Activated CD8-positive, alpha-beta memory T cell treated with anti-CD3 and anti-CD28 coated beads for 1 hour (primary cell): ENCODE measurements at places on chromosomes 1 and 21.

DNA sequence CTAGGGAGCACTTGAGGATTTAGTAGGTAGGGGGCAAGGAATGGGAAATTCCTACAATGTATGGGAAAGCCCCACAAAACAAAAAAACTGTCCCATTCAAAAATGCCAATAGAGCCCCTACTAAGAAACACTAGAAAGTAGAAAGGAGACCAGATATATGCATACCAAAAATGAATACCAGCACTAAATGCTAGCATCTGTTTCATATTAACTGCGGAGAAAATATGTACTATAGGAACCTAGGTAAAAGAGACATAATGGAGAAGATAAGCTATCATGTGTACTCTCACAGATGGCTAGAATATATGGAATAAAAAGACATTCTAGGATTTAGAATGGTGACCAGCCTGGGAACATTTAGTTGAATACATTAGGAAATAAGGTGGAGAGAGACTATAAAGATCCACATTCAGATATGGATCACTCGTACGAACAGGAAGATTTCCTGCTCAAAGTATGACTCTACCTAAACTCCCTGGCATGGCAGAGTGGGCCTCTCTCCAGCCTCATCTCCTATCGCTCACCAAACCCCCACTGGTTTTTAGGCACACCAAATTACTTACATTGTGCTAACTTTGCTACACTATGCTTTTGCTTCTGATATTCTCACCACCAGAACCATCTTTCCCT lies 18.3 kb downstream of the ZNHIT6 start:
- DNase-seq = no peak

- DNase-seq = no peak
Measured at GRCh38 chr1:193674292-193674944, 488.0 kb upstream of the B3GALT2 start.

DNA sequence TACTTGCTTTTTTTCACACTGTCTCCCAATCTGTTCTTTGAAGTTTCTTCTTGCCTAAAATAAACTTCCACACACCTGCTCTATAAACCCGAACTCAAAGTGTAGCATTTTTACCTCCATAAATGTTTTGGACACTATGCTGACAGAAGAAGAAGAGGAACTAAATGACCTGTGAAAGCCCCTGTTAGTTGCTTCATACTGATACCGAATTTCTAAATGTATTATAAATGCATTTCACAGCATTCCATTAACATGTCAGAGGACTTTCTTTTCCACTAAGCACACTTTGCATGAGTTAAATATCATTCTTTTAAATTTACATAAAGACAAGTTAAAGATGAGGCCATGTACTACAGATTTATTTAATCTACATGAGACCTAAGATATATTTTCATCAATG lies 281.0 kb downstream of the SMYD3 start:
- DNase-seq = no peak

DNA sequence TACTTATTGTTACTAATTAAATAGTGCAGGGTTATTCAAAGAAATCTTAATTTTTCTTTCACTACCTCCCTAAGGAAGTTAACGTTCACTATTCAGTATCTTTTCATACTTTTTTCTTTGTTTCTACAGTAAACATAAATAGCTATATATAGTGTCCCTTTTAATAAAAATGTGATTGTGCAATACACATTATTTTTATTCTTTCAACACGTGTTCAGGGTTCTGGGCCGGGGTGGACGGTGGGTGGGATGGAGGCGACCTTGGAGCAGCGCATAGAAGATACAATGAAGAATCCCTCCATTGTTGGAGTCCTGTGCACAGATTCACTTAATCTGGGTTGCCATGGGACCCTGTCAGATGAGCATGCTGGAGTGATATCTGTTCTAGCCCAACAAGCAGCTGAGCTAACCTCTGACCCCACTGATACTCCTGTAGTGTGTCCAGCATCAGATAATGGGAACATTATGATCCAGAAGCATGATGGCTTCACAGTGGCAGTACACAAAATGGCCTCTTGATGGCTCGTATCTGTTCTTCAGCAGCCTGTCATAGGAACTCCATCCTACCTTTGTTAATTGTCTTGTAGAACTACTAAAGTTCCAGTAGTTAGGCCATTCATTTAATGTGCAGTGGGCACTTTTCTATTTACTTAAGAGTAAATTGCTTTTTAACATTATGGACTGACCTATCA lies 155.9 kb upstream of the L1TD1 start:
- DNase-seq = no peak

GRCh38 chr1:33275195-33275594 lies 18.9 kb downstream of the ZNF362 start:
- no peak for DNase-seq

GRCh38 chr1:191857600-191857999 lies 300.7 kb upstream of the RGS18 start:
- DNase-seq = no peak

- DNase-seq = no peak
Measured at GRCh38 chr21:26777166-26777565, 68.0 kb downstream of the ADAMTS1 start.

- no peak for DNase-seq
Measured at GRCh38 chr1:155296661-155297060, 4.6 kb downstream of the PKLR start.

- no peak for DNase-seq
Measured at GRCh38 chr1:94886361-94886760, 40.5 kb downstream of the CNN3 start.

DNA sequence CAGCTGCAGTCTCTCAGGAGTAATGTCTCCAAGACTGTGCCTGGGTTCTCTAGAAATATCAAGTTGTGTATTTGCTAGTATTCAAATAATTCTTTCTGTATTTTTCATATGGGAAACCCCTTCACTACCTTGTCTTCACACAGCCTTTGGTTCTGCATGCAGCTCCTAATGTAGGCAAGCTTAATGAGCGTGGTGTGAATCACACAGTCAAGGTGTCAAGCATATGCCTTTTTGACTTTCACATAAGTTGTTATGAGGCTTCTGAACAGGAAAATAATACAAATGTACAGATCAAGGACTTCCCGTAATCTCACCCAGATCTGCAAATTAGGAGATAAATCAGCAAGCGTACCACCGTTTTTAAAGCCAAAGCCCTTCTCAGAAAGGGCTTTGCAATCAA lies at the start of gene FCRL3:
Gene FCRL3, minus strand, starts transcription at position 38 of the 400 bp plus-strand sequence. CDS start 280 bp downstream, outside the sequence.
- no peak for DNase-seq

GRCh38 chr1:111334169-111334568 lies 43.5 kb downstream of the CHIA start:
- DNase-seq = no peak

- no peak for DNase-seq
Measured at GRCh38 chr1:243465081-243465480, 209.2 kb downstream of the SDCCAG8 start.

- DNase-seq = no peak
Measured at GRCh38 chr1:212489284-212489859, 56.7 kb downstream of the NENF start.

DNA sequence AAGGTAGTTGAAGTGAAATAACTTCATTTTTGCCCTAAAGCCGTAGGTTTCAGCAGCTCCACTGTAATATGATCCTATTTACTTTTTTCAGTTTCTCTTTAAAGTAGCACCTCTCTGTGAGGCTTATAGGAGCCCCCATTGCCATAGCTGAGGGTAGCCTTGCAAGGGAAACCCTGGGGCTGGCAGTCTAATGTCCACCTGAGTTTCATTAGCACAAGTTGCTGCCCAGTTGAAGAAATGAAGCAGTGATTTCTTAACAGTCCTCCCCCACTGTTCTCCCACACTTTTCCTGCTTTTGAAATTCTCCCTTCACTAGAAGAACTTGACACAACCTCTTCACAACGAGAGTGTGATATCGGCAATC lies 1.5 kb downstream of the HMCN1 start:
- DNase-seq = no peak

DNA sequence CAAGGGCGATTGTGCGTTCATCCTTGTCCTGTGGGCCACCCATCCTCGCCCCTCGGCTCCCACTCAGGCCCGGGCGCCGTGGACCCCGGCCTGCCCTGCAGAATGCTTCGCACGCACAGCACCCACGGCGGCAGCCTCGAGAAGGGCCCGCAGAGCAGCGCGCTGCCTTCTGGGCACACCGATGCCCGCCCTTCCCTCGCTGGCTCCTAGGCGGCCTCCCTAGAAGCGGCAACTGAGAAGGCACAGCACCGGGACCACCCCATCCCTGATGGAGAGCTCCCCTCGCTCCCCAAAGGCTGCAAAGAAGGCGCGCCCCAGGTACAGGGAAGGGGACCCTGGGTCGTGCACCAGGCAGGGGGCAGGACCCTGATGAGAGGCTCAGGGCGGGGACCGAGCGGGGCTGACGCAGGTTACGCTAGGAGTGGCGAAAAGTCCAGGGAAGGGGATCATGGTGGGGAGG lies 971 bp downstream of the CAPZB start:
- no peak for DNase-seq

- no peak for DNase-seq
Measured at GRCh38 chr1:153816283-153816889, 41.2 kb downstream of the SLC27A3 start.

DNA sequence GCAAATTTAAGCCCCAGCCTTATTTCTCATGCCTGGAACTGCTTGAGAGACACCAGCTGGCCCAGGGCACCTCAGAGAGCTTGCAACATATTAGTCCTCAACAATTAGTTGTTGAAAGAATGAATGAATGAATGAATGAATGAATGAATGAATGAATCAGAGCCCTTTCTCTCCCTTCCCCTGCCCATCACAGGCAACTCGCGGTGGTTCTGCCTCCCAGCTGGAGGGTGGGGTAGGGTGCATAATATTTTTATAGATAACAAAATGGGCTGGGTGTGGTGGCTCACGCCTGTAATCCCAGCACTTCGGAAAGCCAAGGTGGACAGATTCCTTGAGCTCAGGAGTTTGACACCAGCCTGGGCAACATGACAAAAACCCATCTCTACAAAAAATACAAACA lies 110.1 kb downstream of the CCDC185 start:
- DNase-seq = no peak

- DNase-seq = no peak
Measured at GRCh38 chr1:17684810-17685209, 70.3 kb upstream of the ACTL8 start.

DNA sequence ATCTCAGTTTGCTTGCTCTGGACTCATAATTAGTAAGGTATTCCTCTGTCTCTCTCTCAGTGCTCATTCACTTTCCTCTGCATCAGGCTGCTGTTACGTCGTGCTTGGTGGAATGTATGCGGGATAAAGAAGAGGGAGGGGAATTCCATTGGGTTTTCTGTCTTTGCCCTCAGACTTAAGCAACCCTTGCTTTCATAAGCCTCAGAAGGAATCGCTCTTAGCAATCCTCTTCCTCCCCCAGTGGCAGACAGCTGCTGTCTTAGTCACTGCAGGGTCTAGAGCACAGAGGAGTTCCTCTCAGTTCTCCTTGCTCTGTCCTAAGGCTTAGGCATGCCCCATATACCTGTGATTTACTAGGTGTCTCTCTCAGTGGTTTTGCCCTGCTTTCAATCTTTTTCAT lies 19.1 kb upstream of the NTMT2 start:
- DNase-seq = no peak

DNA sequence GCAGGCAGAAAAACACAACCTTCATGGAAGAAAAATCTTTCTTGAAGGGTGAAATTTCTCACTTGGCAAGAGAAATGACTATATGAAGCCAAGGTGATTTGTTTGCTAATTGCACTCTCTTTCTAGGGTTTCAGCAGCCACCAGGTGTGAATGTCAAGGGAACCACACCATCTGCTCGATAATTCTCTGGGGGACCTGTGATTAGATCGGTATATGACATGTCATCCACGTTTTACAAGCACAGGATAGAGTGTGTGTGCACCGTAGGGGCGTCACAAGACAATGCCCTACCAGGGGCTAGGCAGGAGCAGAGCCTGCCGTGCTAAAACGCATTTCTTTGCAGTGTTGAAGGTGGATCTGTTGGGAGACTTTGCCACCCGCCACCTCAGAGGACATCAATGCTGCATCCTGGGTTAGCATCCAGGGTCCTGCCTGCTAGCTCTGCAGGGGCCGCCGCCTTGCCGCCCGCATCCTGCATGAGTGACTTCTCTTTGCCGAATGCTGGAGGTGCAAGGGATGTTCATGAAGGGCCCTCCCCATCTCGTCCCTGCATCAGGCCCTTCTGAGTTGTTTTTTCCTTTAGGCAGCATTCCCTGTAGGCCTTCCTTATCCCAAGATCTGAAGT lies 37.8 kb upstream of the CCSAP start:
- no peak for DNase-seq

DNA sequence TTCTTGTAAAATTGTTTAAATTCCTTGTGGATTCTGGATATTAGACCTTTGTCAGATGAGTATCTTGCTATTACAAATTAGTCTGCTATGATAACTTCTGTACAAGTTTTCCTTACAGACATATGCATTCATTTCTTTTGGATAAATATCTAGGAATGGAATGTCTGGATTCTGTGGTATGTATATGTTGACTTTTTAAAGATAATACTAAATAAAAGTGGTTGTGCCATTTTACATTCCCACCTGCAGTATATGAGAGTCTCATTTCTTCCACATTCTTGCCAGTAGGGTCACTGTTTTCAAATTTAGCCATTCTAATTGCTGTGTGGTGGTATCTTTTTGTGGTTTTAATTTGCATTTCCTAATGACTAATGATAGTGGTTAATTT lies 53.9 kb downstream of the SYDE2 start:
- no peak for DNase-seq
